ENCODE measurements at places on chromosomes 13 and 19. TPM values are rescaled to one million over a fixed set of nuclear protein-coding genes. Genes with fewer than 3 reads are reported as not detected.
A peak's percentile ranks its signal among the peaks of the same experiment; 100 is the strongest.

DNA sequence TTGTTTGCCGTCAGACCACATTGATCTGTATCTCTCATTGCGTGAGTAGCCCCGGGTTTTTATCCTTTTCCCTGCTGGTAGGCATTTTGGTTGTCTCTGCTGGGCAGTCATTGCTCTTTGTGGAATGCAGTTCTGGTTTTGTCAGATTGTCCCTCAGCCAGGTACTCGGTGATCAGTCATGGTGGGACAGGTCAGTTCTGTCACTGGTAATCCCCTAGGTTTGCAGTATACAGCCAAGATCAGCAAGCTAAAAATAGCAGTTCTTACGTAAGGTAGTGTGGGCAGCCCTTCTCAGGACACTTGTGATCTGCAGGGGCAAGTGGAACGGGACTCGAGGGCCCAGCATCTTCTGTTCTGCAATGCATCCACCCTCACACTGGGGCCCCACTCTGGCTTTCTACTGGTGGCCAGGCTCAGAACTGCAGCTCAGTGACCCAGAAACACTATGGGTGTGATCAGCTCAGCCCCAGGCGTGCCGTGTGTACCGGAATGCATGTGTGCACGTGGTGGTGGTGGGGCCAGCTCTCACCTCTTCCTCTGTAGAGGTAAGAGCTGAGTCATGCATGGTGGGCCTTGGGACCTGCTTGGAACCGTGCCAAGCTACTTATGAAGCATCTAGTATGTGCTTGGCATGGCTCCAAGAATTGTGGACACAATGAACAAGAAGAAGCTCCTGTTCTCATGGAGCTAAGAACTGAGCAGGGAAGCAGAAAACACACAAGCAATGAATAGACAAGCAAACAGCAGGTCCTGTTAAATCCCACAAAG is 6.3 kb downstream of the PLEKHF1 start:
- DNase-seq, result peak; percentile 78

DNA sequence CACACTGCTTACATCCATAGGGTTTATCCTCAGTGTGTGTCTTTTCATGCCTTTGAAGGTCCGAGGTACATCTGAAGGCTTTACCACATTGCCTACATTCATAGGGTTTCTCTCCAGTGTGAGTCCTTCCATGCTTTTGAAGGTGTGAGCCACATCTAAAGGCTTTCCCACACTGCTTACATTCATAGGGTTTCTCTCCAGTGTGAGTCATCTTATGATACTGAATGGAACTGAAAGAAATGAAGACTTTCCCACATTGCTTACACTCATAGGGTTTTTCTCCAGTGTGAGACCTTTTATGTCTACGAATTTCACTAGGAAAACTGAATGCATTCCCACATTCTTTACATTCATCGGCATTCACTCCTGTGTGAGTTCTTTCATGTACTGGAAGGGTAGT is 7.1 kb downstream of the ZNF20 start:
- no peak for DNase-seq

- DNase-seq, result no peak
Measured at GRCh38 chr19:8458380-8458779, 13.6 kb downstream of the HNRNPM start.

Gene CYP2A6
- total RNA-seq, result not detected

- DNase-seq, result no peak
Measured at GRCh38 chr13:19634256-19634740, 839 bp downstream of the MPHOSPH8 start.

Gene DIRAS1
- total RNA-seq, result 241 TPM

DNA sequence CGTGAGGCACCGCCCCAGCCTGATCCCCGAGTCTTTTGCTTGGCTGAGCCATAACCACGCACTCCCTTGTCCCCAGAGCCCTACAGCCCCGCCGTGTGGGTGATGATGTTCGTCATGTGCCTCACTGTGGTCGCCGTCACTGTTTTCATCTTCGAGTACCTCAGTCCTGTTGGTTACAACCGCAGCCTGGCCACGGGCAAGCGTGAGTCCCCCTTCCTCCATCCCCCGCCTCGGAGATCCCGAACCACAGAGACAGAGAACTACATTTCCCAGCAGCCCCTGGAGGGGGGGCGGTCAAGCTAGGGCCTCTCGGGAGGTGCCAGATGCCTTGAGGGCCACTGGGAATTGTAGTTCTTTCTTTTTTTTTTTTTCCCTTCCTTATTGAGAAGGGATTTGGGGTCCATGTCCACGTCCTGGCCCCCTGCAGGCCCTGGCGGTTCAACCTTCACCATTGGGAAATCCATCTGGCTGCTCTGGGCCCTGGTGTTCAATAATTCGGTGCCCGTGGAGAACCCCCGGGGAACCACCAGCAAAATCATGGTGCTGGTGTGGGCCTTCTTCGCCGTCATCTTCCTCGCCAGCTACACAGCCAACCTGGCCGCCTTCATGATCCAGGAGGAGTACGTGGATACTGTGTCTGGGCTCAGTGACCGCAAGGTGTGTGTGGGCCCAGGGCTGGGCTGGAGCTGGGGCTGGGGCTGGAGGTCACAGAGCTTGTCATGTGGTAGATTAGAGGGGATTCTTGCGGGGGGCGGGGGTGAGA is 25.9 kb downstream of the GRIN2D start:
- peak; percentile 52 for DNase-seq

Gene ZMYM5
- 6.4 TPM for total RNA-seq

DNA sequence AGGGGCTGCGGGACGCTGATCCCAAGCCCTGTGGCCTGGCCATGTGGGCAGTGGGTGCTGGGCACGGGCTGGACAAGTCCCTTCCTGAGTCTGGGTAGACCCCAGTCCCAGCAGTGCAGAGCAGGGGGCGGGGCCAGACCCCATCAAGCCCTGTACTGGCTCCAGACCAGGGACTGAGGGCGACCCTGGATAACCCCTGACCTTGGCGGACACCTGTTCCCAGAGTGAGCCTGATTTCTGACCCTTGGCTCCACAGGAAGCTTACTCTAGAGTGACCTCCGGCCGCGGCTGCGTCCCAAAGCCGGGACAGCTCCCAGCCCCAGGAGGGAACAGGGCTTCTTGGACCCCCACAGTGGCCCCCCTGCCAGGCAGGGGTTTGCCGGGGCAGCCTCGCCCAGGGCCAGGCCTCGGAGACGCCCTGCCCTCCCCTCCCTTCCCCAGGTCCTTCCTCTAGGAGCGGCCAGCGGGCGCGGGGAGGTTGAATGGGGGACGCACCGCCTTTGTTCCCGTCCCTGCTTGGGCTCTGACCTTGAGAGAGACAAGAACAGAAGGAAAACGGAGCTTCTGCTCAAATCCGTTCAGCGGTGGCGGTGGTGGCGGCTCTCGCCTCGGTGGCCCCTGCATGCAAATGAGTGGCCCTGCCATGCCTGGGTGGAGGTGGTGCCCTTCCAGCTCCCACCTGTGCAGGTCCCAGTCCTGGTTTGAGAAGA is 2.3 kb upstream of the EFNA2 start:
- no peak for DNase-seq

Data from left ventricle myocardium superior (tissue), 1 donor.